ENCODE measurements at places on chromosomes 1 and 21.

DNA sequence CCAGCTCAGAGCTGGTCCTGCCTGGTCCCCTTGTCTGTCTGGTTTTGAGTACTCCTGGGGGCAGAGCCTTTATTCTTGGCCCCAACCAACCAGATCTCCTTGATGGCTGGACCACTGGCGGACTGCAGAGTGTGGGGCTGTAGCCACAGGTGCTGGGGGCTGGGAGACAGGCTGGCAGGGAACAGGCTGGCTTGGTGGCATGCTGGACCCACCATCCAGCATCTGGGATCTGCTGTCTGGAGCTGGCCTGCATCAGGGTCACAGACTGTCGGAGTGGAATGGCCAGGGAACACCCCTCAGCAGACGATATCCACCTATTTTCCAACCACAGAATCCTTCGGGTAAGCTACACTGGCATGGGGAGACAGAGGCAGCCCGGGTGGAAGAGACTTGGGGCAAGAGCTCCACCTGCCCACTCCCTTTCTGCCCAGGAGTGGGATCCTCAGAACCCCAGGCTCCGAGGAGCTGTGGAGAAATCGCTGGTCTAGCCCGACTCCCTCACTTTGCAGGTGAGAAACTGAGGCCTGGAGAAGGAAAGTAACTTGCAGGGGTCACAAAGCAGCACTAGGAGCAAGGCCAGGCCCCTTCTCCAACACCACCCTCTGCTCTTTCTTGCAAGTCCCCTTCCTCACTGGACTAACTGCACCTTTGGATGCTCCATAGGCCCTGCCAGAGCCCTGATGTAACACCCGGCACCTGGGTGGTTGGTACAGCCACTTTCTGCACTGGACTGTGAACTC lies 40.6 kb downstream of the TNNT2 start:
- DNase-seq: no peak

DNA sequence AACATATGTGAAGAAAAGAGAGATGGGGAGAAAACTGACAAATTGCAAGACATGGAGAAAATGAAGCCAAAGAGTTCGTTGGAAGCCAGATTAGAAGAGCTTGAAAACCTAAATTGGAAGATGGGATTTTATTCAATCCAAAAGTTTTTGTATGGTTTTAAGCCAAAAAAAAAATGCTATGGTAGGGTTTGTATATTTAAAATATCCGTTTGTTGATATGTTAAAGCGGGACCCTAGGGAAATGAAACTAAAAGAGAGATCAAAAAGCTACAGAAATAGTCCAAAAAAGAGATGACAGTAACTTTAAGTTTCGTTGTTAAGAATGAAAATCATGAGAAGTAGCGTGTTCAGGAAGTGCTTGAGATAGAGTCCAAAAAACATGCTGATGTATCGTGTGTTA lies 617.7 kb upstream of the ADGRL2 start:
- no peak for DNase-seq

- DNase-seq: peak; percentile 19
Measured at GRCh38 chr21:42395302-42395701, 550 bp downstream of the TMPRSS3 start.

DNA sequence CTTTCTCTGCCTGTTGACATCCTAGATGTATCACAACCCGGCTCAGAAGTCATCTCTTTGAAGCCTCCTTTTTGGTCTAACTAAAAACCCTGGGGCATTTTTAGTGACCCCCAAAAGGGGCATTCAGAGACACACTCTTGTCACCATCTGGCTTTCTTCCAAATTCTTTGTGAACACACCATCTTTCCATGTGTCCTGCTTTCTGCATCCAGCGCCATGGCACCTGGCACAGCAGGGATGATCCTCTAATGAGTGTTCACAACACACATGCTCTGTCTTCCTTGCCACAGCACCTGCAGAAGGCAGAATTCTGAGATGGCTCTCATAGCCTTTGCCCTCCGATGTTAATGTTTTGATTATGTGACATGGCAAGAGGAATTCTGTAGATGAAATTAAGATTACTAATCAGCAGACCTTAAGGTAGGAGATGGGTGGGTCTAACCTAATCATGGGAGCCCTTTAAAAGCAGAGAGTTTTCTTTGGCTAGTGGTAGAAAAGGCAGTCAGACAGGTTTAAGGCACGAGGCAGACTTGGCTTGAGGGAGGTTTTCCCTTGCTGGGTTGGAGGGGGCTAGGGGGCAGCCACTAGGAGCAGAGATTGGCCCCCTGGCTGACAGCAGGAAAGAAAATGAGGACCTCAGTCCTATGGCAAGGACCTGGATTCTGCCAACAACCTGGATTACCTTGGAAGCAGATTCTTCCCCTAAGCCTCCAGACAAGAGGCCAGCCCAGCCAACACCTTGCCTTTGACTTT lies 4.9 kb upstream of the TMEM61 start:
- DNase-seq: no peak

DNA sequence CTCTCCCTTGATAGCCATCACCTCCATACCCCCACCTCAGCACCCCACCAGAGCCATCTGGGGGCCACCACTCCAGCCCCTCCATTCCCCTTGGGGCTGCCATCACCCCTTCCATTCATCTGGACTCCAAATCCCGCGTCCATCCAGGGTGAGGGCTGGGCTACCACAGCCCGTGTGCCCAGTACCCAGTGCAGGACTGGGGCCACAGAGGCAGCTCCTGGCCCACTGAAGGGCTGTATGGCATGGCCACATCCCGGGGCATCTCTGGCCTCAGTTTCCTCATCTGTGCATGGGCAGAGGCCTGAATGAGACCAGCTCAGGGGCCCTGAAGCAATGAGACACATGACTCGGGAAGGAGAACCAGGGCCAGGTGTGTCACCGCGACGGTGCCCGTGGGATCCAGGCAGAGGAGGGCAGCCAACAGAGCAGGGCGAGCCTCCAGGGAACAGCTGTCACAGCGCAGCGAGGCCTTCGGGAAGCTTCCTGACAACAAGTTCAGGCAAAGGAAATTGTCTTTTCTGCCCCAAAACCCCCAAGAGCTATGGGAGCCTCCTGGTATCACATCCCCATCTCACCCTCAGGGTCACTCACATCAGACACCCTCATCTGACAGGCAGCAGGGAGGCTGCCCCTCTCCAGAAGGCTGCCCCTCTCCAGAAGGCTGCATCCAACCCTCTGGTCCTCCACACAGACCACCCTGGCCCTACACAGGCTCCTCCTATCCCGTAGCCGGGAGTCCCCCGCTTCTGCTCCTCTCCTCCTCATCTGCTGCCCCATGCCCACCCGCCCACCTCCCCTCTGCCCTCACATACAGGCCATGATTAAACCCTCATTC lies 76.3 kb downstream of the MEGF6 start:
- no peak for DNase-seq

- no peak for DNase-seq
Measured at GRCh38 chr1:55045430-55045829, 6.1 kb downstream of the PCSK9 start.

- DNase-seq: no peak
Measured at GRCh38 chr1:192566657-192567056, 8.9 kb upstream of the RGS1 start.
